T-helper 22 cell (primary cell): ENCODE measurements at places on chromosomes 13 and 19.

DNA sequence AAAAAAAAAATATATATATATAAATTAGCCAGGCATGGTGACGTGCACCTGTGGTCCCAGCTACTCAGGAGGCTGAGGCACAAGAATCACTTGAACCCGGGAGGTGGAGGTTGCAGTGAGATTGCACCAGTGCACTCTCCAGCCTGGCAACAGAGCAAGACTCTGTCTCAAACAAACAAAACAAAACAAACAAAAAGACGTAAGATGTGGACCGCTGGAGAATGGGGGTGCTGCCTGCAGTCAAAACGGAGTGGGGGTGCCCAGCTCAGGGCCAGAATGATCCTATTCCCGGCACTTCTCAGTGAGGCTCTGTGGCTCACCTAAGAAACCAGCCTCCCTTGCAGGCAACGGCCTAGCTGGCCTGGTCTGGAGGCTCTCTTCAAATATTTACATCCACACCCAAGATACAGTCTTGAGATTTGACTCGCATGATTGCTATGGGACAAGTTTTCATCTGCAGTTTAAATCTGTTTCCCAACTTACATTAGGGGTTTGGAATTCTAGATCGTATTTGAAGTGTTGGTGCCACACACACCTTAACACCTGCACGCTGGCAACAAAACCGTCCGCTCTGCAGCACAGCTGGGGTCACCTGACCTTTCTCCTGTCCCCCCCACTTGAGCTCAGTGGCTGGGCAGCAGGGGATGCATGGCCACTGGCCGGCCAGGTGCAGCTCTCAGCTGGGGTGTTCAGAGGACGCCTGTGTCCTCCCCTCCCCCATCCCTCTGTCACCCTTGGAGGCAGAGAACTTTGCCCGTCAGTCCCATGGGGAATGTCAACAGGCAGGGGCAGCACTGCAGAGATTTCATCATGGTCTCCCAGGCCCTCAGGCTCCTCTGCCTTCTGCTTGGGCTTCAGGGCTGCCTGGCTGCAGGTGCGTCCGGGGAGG is at the start of gene F7:
F7 (plus strand) TSS at position 760 of the 889 bp plus-strand sequence; CDS start at position 811, 51 bp downstream.
- no peak for DNase-seq

DNA sequence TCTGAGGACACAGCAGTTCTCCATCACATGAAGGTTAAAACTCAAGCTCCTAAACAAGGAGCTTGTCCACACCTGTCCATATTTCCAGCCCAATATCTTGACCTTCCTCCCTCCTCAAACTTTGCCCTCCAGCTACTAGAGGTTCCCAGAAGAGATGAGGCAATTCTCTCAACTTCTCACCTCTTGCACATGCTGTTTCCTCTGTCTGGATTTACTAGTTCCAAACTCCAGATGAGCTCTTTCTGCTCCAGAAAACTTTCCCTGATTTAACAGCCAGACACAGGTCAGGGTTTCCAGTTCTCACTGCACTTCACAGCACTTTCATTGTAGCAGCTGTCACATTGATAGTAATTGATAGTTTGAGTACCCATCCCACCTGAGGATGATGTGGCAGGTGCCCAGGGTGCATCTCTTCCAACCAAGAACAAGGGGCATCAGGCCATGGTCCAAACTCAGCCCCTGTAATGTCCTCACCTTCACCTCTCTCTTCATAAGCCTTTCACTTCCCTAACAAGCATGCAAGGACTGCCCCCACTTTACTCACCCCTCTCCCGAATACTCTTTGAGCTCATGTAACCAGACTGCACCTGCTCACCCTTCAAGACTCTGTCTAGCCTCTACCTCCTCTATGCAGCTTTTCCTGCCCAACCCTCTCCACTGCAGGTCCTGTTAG is 3.0 kb upstream of the WDFY2 start:
- DNase-seq = no peak

GRCh38 chr13:66644855-66645460 is 585.2 kb downstream of the PCDH9 start:
- DNase-seq = no peak

DNA sequence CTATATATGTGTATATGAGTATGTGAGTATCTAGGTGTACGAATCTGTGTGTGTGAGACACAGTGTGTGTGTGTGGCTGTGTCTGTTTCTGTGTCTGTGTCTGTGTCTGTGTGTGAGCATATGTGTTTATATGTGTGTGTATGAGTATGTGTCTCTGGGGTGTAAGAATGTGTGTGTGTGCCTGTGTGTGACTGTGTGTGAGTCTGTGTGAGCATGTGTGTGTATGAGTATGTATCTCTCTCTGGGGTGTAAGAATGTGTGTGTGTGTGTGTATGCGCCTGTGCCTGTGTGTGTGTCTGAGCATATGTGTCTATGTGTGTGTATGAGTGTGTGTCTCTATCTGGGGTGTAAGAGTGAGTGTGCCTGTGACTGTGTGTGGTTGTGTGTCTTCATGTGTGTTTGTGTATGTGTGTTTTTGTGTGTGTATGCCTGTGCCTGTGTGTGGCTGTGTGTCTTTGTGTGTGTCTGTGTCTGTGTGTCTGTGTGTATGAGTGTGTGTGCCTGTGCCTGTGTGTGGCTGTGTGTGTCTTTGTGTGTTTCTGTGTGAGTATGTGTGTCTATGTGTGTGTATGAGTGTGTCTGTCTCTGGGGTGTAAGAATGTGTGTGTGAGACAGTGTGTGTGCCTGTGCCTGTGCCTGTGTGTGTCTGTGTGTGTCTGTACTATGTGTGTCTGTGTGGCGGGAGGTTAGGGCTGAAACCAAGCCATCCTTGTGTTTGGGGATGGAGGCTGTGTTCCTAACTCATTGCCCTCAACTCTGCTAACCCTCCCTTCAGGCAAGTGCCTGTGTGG is 11.2 kb downstream of the AXL start:
- DNase-seq = no peak

DNA sequence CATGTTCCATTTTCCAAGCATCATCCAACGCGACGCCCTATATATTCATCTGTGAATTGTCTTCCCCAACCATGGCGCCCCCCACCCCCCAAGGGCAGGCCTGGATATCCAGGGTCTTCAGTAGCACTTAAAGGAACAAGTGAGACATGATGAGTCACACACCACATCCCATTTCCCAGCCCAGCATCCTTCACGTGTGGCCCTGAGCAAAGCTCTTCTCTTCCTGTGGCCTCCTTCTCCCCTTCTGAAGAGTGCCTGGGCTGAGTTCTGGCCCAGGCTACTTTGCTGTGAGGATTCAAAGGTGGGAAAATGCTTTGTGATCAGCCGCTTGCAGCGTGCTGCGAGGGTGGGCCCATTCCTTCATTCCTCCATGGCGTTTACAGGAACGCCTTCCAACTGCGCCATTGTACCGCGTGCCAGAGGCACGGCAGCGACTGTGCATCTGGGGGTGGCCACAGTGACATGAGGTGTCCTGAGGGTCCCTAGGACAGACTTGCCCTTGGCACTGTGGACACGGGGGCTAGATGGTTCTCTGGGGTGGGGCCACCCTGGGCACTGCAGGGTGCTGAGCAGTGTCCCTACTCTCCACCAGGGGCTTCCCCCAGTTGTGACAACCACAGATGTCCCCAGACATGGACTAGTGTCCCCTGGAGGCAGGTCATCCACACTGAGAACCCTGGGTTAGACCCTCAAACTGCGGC is 11.7 kb downstream of the PLIN4 start:
- DNase-seq = no peak

- peak; percentile 20 for DNase-seq
These were observed at the start of gene CEACAM21 for GRCh38 chr19:41575998-41576397. TSS of gene CEACAM21 (plus strand) at chr19:41576166. CDS start at chr19:41576275, 109 bp downstream.
